Mucosa of gallbladder (tissue), 1 donor: ENCODE measurements at places on chromosomes 12 and 14. TPM values are rescaled to one million over a fixed set of nuclear protein-coding genes. Genes with fewer than 3 reads are reported as not detected.
A peak's percentile ranks its signal among the peaks of the same experiment; 100 is the strongest.

DNA sequence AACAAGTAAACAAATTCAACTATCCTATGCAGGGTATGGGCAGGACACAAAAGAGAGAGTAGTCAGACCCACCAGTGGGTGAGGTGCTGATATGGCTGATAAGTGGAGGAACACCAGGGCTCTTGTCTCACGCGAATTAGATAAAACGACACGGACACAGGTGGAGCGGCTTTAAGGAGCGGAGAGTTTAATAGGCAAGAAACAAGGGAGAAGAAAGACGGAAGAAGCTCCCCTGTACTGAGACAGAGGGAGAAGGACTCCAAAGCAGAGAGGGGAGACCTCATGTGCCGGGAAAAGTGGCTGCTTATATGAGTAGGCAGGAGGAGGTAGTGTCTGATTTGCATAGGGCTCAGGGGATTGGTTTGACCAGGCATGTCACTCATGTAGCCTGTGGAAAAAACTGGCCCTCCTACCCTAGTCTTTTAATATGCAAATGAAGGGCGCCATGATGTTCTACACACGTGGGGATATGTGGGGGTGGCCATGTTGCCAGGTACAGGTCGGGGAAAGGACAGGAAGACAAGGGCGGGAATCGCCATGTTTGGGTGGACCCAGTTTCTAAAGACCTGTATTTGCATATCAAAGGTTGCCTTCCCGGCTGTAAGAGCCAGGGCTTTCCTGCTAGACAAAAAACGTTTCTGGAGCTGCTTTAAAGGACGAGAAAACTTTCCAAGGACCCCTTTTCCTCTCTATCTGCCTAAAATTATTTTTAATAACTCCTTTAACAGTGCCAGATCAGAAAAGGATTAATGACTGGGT is 28.8 kb downstream of the RPGRIP1 start:
- DNase-seq: peak; percentile 85

- no peak for DNase-seq
Observed at GRCh38 chr14:45242706-45243105, 10.3 kb downstream of the MIS18BP1 start.

GRCh38 chr14:34111505-34111904 is 160.6 kb upstream of the EGLN3 start:
- no peak for DNase-seq

DNA sequence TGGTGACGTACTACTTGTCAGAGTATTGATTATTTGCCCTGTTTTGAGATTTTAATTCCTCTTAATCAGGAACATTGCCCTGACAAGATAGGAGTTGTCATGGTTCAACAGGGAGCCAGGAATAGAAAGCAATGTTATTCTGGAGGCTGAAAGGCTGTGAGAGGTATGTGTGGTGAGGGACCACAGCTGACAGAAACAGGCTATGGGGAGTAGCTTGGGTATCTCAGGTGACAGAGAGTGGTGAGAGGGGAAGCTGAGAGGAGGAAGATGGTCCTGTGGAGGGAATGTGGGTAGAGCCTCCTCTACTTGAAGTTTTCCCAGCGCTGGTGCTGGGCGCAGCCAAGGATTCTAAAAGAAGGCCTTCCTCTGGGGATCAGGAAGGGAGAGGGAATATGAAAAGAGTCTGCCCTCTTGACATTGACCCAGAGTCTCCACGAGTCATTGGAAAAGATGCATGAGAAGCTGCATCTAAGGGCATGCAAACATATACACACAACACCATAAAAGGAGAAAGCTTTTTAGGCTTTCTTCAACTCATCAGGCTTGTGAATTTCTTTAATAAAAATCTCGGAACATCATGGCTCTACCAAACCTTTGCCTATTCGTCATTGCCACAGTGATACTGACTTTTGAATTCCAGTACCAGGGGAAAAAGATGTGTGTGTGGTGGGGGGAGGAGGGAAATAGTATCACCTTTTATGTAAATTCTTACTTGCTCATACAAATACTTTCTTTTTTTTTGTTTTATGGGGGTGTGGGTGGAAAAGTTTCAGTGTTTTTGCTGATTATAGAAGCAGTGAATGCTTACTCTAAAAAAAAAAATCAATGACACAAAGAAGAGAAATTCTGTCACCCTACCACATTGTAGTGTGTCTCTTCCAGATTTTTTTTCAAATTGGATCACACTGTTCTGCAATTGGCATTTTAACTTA is 39.9 kb upstream of the DHRS7 start:
- DNase-seq: no peak

DNA sequence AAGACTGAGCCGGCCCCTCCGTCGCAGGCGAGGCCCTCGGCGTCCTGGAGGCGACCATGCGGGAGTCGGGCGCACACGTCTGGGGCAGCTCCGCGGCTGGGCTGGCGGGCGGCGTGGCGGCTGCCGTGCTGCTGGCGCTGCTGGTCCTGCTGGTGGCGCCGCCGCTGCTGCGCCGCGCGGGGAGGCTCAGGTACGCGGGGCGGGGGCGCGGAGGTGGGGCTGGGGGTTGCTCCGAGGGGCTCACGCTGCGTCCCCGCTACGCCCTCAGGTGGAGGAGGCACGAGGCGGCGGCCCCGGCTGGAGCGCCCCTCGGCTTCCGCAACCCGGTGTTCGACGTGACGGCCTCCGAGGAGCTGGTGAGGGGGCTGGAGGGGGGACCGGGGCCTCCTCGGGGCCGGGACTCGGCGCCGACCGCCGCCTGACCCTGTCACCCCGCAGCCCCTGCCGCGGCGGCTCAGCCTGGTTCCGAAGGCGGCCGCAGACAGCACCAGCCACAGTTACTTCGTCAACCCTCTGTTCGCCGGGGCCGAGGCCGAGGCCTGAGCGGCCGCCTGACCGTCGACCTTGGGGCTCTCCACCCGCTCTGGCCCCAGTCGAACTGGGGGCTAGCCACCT is 7.8 kb downstream of the AMN start:
- no peak for DNase-seq

- peak; percentile 73 for DNase-seq
Observed at GRCh38 chr14:22391908-22392565, 197.0 kb downstream of the DAD1 start.

DNA sequence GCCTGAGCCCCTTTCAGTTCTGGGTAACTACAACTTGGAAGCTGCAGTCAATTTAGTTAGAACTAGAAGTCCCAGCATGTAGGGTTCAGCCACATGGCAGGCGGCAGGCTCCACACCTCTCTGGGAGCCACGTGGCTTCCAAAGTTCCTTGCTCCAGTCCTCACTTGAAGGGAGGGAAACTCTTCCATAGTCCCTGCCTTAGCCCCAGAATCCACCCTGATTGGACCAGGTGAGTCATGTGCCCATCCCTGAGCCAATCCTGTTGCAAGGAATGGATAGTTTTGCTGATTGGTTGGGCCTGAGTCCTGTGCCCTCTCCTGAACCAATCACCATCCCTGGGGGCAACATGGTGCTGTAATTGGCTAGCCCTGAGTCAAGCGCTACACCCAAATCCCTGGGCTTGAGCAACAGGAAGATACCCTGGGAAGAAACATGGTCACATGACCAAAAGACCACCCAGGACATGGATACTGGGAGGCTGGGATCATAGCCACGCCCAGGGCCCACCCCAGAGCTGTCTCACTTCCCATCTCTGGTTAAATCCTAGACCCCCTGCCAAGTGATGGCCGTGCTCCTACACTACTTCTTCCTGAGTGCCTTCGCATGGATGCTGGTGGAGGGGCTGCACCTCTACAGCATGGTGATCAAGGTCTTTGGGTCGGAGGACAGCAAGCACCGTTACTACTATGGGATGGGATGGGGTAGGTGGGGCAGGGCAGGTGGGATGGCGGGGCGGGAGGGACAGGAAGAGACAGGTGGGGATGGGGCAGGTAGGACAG is 154.7 kb downstream of the ADGRD1 start:
- no peak for DNase-seq

DNA sequence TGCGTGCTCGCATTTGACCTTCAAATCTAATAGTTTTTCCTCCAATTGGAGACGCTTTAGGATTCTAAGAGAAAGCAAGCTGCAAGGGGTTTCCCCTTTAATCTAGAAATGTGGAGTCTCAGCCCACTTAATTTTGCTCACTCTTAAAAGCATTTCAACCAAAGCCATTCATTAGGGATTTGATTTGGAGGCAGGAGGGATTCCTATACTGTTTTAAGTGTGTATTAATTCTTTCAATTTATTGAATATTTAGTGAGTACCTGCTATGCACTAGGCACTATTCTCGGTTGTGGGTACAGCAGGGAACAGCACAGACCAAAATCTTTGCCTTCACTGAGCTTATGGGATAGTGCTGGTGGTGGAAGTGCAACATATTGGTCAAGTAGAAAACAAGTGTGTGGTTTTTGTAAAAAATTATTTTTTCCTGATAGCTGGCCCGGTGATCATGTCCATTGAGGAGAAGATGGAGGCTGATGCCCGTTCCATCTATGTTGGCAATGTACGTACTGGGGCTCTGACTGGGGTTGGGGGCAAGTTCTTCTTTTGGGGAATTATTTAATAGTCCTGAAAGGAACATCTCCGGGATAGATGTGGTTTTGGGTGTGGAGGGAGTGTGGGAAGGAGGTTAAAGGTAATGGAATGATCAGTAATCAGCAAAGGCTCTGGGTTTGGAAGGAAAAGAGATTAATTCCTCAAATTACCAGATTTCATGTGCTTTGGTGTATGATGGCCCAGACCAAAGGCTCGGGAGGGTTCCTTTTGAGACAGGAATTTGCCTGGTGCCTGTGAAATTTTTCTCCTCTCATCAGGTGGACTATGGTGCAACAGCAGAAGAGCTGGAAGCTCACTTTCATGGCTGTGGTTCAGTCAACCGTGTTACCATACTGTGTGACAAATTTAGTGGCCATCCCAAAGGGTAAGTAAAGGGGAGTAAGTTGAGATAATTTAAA is 1.6 kb downstream of the PABPN1 start:
- no peak for DNase-seq

DNA sequence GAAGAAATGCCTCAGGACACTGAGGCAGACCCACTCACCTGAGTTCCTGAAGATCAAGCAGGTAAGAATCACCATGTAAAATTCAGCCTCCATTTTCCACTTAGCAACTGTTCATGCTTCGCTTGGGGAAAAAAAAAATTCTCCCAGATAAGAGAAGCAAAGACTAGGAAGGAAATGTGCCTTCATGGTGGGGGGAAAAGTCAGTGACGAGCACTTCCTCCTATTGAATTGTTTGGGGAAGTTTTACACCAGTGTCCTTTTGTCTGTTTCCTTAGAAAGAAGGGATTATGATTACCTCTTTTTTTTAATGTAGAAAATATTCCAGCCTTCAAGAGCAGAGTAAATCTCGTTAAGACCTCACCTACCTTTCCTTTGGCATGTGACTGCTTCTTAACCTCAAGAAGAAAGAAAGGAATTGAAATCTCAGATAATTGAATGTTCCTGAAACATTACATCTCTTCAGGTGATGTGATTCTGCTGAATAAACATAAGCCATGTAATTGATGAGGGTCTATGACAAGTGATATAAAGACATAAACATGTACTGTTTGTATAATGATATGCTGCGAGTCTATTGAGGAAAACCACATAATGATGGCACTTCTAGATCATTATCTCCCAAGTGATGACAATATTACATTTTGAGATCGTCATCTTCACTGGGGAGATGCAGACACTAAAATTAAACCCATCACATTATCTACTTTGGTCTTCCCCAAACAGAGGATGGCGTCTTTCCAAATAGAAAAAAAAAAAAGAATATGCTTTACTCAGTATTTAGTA is at the start of gene PTPRB:
TSS of gene PTPRB (minus strand) at position 127 of the 783 bp plus-strand sequence. CDS start at position 93, 34 bp downstream.
- DNase-seq: no peak

DNA sequence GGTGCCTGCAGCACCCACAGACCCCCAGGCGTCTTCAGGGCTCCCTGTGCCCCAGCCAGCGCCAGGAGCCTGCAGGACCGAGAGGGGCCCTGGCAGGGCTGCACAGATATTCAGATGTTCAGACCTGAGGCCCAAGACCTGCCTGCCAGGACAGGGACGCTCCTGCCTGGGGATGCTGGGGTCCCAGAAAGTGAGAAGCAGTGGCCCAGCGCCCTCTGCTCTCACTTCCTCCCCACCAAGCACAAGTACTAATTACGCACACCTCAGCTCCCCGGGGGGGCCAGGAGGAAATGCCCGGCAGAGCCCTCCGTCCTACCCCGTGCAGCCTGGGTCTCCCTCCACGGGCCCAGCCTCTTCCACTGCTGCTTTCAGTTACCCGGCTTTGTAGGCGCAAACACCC is 28.8 kb upstream of the INF2 start:
- DNase-seq: no peak

- no peak for DNase-seq
Observed at GRCh38 chr14:100810861-100811461, 15.0 kb upstream of the MEG3 start.

DNA sequence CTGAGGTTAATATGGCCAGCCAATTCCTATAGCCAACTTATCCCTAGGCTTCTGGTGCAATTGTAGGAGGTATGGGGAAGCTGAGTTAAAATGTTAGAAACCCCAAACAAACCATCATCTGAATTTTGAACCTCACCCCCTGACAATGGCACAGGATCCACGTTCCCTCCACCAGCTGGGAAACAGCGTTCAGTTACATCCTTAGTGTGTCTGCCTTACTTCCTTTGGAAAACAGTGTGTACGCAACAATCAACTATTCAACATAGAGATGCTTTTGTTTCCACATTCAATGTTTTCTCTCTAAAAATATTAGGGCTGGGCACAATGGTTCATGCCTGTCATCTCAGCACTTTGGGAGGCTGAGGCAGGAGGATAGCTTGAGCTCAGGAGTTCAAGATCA is 203.4 kb downstream of the TTC7B start:
- DNase-seq: no peak

DNA sequence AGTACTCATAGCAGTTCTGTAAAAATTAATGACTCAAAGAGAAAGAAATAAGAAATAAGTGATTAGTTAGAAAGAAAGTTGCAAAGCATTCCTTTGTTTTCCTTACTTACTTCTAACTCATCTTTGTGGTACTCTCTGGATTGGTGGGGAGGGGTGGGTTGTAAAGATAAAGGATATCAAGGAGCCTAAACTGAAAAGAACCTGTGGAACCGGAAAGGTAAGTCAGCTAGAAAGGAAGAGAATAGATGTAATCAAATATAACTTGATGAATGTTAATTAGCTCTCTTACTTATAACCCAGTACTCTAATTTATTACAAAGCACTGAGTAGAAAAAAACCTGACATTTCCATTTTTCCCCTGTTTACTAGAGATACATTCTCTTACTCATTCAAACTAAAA is 37.5 kb upstream of the KRR1 start:
- no peak for DNase-seq

DNA sequence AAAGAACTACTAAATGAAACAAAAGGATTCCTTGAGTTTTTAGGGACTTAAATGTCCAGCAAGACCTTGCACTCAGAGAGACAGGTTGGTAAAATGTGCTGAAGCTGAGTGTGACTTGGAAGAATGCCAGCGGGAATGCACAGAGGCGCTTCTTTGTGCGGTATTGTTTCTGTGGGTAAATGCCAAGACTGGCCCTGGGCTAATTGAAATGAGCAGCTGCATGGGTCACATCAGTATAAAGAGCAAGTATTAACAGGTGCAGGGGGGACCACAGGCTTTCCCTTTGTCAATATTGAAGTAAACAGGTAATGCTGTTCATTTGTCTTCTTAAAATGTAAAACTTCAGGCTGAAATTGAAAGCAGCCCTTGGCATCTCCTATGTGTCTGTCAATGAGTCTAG is 74.3 kb downstream of the LMO3 start:
- DNase-seq: no peak

GRCh38 chr14:93592786-93593185 is 162.0 kb downstream of the UNC79 start:
- DNase-seq: no peak

- DNase-seq: no peak
Observed at GRCh38 chr14:68391311-68392014, 401.4 kb downstream of the ZFP36L1 start.

IRAK4 gene
- 22.6 TPM for total RNA-seq

LRRK2 gene
- total RNA-seq: 28.7 TPM

OR4N5 gene
- not detected for total RNA-seq

ARHGEF40 gene
- total RNA-seq: 124 TPM

AVPR1A gene
- total RNA-seq: 0.98 TPM

PZP gene
- 0.12 TPM for total RNA-seq

TSPAN8 gene
- total RNA-seq: 345 TPM

ASPG gene
- total RNA-seq: 4.7 TPM

KLHDC1 gene
- 5.2 TPM for total RNA-seq
